ENCODE measurements at places on chromosomes 5 and 9.

- no peak for DNase-seq
These were observed 220.6 kb downstream of the MELK start for GRCh38 chr9:36793277-36793676.

GRCh38 chr9:115333277-115334070 is 215.5 kb upstream of the TNC start:
- no peak for DNase-seq

DNA sequence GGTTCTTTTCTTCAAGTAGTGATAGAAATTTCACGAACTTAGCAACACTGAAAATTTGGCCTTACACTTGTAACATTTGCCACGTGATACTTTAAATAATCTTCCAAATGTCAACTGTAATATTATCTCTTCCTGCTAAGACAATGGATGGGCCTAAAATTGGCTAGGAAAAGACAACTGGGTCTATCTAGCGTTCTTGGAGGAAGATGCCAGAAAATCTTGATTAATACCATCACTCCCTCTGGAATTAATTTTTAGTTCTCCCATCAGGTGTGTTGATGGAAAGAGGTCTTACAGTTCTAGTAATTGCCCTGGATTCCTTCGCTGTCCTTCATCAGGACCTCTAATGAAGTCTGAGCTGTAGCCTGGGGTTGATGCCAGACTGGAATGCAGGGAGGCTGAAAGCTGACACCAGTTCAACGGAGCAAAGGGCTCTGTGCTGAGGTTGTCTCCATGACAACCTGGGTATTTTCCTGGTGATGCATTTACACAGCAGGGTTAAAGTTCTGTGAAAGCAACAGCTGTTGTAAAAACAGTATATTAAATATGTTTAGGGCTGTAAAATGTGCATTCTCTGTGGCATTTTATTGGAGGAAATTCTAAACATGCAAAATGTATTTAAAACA is 92.3 kb downstream of the GAS1 start:
- DNase-seq = no peak

GRCh38 chr5:138033386-138033808 is 518 bp upstream of the FAM13B start:
- no peak for DNase-seq

- DNase-seq = no peak
These were observed 67.3 kb upstream of the PCSK5 start for GRCh38 chr9:75823151-75823550.

DNA sequence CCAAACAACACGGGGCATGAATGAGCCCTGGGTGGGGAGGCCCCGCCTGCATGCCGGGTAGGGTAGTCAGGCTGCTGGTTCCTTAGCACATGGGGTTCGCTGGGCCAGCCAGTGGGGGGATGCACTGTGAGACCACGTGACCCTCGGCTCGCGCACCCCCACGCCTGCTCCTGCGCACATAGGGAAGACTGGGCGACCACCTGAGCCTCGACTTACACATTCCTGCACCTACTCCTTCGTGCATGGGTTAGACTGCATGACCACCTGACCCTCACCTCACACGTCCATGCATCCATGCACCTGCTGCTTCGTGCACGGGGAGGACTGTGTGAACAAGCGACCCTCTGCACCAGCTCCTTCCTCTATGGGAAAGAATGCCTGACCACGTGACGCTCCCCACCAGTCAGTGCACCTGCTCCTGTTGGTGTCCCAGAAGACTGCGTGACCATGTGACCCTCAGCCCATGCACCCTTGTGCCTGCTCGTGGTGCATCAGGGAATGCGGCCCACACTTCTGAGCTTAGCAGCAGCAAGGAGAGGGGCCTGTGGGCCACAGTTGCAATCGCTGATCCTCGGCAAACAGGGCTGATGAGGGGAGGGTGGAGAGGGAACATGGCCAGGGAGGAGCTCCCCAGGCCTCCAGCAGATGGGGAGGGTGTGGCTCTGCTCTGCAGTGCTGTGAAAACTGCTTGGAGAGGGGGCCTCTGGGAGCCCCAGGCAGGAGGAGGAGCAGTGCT is 18.1 kb downstream of the LPCAT1 start:
- DNase-seq = no peak

DNA sequence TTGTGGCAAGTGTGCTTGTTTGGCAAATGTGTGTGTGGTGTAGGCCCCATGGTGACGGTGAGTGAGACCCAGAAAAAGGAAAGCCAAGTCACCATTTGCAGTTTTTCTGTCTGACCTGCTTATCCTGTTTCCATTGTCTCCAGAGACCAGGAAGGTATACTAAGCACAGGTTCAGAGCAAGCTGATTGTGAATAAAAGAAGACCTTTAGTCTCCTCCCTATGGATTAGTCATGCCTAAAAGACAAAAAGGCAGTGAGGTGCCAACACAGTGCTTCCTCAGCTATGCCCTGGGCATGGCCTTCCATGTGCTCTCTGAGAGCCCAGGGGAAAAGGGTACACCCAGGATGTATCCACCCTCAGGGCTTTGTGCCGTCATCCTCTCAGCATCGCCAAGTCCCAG is 49.2 kb upstream of the SHOC1 start:
- DNase-seq = no peak

- peak; percentile 24 for DNase-seq
These were observed 1.4 kb downstream of the SAP30L start for GRCh38 chr5:154447089-154447725.

DNA sequence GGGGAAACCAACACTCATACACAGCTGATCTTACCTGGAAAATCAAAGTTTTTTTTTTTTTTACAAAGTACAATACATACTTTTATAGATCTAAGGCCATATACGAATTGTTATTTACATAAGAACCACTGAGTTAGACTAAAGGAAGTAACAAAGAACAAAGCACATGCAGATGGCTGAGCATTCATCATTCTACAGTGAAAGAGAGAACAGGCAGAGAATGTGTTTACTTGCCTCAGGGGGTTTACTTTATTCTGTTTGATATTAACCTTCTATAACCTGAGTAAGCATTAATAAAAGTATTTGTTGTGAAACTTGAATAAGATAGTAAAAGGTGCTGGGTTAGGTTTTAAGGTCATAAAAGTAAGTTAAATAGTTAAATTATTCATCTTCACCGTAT is 54.7 kb downstream of the SLC38A9 start:
- DNase-seq = no peak

GRCh38 chr9:96417051-96417586 is 1.1 kb downstream of the ZNF367 start:
- peak; percentile 89 for DNase-seq

- DNase-seq = no peak
These were observed 86.2 kb downstream of the CAMSAP1 start for GRCh38 chr9:135821116-135821515.

GRCh38 chr5:29277642-29278041 is 1915.8 kb upstream of the CDH6 start:
- DNase-seq = no peak

DNA sequence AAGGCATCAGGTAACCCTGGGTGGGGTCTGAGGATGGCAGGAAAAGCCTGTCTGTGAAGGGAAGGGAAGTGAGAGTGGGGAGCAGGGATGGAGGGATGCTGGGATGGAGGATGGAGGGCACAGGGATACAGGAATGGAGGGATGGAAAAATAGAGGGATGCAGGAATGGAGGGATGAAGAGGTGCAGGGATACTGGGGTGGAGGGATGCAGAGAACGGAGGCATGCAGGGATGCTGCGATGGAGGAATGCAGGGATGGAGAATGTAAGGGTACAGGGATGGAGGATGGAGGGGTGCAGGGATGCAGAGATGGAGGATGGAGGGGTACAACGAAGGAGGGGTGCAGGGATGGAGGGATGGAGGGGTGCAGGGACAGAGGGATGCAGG is 9.1 kb downstream of the PTGES2 start:
- no peak for DNase-seq

DNA sequence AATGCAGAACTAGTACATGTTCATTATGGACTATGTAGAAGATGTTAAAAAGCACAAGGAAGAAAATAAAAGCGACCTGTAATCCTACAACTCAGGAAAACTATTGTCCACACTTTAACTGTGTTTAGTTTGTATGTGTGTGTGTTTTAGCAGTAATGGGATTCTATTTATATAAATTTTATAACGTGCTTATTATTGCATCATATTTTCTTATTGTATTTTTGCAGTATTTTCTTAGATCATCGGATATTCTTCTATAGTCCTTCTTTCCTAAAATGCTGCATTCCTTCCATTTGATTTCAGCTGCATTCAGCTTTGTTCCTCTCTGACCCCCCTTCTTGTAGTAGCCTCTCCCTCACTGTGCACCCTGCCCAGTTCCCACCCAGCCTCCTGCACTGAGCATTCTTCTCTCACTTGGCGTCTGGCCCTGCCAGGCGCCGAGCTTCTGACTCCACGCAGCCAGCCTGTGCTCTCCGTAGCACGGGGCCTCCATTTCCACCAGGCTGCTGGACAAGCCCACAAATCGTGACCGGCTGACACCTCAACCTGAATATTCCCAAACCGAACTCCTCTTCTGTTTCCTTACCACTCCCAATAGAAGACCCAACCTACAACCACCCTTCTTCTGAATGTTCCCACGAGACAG is 39.9 kb downstream of the MVB12B start:
- DNase-seq = no peak

DNA sequence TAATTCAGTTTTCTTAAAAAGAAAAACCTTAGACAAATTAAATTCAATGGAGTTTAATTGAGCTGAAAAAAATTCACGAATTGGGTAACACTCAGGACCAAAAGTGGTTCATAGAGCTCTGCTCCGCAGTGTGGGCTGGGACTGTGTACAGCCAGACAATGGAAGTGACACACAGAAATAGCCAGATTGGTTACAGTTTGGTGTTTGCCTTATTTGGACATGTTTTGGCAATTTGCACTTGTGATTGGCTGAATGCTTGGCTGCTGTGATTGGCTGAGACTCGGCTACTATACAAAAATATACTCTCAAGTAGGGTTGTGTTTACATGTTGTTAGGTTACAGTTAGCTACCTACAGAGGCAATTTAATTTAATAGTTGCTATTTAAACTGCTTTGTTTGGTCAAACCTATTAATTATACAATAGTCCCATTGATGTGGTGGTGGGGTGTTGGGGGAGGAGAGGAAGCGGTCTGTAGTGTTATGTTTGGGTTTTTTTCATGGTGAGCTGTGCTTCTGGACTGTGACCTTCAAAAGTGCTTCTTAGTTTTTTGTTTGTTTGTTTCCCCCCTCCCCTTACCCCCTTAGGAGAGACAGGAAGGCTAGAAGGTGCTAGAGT is 95.2 kb downstream of the CNTLN start:
- DNase-seq = no peak

- no peak for DNase-seq
These were observed 327.1 kb upstream of the MPDZ start for GRCh38 chr9:13606586-13606985.

GRCh38 chr5:158553195-158553961 is 546.3 kb downstream of the EBF1 start:
- DNase-seq = no peak

GRCh38 chr9:16743375-16743774 is 127.1 kb downstream of the BNC2 start:
- no peak for DNase-seq

DNA sequence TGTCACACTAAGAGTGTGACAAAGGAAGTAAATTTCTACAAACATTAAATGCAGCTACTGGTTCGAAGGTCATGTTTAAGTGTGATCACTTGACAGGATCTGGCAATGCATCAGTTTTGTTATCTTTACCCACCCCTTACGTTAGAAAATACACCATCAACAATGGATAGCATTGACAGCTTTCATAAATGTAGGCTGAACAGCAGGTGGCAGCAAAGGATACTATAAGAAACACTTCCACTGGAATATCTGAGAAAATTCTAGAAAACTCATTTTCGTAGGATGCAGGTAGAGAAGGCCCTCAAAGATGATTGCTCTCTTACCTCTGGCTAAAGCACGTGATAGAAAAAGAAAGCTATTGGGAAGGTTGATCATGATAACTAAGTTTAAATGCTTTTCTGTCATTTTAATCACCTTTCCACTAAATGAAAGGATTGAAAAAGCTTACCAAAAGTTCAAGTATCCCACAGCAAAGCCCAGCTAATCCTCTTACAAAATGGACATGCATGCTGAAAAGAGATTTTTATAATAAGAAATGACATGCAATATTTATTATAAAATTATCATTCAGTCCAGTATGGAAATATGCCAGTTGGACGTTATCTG is 292.5 kb downstream of the PARP8 start:
- DNase-seq = peak; percentile 18

DNA sequence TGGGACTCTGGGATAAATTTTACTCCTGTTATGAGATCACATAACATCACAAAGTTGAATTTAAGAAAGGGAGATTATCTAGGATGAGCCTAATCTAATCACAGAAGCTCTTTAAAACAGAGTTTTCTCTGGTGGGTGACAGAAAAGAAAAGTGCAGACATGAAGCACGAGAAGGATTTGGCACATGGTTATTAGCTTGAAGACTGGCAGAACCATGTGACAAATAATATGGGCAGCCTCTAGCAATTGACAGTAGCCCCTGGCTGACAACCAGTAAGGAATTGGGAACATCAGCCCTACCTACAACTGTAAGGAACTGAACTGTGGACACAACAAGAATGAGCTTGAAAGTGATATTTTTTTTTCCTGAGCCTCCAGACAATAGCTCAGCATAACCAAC is 243.1 kb downstream of the HTR1A start:
- no peak for DNase-seq

DNA sequence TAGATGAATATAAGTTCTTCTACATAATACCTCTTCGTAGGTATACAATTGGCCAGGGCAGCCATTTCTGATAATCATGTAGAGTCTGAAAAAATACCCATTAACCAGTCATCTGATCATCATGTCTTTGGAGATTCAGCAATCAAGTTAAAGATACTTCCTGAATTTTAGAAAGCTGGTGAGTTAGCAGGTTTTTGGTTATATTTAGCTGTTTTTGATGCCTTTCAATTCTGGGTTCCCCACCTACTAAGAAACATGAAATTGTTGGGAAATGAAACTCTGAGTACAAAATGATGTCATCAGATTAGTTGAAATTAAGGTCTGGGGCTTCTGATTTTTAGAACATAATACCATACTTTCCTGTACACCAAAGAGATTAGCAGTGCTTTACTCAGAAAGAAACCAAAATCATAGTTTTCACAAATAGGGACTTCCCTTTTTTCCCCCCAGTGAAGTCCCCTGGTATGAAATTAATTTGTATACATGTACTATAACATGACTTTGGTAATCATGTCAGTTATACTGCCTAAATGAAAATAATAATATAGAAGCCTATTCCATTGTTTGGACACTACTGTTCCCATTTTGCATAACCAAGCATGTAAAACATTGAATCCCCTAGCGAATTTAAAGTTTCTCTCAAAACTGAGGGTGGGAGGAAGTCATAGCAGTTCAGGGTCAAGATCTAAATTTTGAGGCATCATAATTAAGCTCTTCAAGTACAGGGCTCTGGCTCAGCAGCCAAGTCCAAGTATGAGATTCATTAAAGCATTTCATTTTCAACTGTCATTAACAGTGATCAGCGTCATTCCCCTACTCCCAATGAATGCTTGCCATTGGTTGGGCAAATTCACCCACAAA is 17.9 kb downstream of the PRLR start:
- no peak for DNase-seq

DNA sequence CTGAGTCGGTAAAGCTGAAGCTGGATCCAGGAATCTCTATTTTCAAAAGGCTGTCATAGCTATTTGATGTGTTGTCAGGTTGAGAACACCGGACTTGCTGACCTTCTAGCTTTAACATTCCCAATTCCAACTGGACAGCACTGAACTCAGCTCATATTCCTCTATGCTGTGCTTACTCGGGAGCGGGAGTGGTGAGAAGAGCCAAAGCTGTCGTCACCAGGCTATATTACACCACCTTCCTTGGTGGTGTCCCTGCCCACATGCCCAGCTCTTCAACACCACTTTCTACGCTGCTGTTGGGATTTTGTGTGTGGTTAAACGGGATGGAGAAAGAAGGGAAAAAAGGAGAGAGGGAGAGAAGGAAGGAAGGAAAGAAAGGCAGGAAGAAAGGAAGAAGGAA is 653.6 kb downstream of the RAB3C start:
- DNase-seq = no peak

All from CD4-positive, alpha-beta T cell treated with Interleukin-2 at 100 ng/mL for 4 hours (primary cell).